Cerebellar nuclear complex (tissue), 1 donor: ENCODE measurements at places on chromosomes 6 and 20.

DNA sequence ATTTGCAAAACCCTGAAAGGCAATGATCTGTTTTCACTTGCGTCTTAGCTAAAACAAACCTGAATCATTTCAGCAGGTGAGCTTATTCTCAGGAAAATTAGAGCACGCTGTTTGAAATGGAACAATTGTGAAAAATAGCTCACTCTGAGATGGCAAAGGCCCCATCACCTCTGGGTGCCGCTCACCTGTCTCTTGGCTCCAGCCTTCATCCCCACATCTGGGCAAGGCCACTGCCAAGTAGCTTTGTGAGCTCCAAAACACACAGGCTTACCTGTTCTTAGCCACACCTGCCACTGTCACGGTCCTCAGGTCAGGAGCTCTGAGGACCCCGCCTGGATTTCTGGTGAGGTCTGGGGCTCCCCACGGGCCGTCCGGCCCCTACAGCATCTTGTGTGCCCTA, 66.7 kb downstream of the SMOC2 start:
- DNase-seq: no peak

DNA sequence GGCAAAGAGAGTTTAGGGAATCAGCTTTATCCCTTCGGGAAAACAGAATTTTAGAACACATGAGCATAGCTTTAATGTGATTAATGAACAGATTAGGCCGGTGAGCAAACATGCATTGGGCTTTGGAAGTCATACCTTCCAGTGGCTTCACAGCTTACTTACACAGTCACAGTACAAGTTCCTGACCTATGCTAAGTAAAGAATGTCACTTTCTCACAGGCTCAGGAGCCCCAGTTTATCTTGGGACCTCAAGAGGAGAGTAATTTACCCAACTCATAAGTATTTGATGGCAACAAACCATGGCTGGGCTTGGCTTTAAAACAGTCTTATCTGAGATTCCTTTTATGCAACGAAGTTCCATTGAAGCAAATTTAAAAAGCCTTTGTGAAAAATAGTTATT, 195.9 kb downstream of the AKAP7 start:
- DNase-seq: no peak

- no peak for DNase-seq
Measured at GRCh38 chr6:112434896-112435435, 87.8 kb downstream of the RFPL4B start.

- DNase-seq: no peak
Measured at GRCh38 chr6:17851720-17852161, 135.7 kb downstream of the KIF13A start.

GRCh38 chr6:45667766-45668165, 290.0 kb upstream of the SUPT3H start:
- DNase-seq: no peak

DNA sequence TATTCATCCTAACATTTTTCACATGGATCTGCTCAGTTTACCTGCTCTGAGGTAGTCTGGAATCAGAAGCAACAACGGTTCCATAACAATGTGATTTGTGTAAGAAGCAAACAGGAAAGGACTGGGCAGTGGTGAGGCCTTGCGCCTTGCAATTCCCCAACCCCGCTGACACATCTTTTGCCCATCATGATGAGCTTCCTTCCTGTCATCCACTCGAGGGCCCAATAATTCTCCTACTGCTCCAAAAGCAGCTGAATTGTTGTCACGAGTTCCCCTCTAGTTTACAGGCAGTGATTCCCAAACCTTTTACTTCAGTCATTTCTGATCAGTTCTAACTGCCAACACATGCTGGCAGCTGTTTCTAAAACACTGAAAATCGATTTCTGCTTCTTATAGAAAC, 22.9 kb downstream of the STX7 start:
- no peak for DNase-seq

GRCh38 chr6:108868647-108869046, 20.4 kb downstream of the ARMC2 start:
- no peak for DNase-seq

GRCh38 chr6:134328792-134329191, 10.9 kb upstream of the SGK1 start:
- no peak for DNase-seq

DNA sequence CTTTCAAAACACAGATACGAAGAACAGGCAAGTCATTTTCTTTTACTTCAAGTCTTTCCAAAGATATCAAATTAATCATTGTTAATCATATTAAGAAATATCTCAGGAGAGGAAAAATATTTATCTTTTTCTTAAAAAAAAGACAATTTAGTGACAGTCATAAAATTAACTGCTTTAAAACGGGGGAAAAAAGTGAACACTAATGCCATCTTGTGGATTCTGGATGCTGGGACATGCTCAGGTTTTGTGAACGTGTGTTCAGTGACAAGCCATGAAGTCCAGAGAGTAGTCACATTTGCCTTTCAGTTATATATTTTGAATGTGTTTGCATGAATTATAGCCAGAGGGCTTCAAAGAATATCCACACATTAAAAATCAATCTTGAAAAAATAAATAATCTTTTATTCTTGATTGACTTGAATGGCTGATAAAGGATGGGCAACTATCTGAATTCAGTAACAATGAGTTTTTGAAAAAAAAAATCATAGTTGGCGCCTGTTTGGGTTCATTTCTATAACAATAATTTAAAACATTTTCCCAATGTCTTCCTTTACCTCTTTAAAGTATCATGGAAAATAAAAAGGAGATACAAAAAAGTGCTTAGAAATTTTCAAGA, 74.7 kb upstream of the NOX3 start:
- no peak for DNase-seq

DNA sequence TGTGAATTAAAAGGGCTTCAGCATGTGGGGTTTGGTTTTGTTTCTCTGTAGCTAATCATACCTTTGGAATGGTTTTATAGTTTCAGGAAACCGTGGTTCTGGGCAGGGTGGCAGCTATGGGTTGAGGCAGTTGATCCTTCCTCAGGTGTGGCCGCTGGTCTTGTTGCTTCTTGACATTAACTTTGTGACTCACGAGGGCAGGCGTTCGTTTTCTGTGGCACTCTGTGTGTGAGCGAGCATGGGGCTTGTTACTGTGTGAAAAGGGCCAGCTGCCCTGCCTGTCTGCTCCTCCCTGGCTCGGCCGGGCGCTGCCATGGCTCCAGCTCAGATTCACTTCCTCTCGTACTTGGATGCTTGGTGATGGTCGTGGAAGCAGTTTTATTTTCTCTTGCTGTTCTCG, 16.2 kb downstream of the DNAJC5 start:
- DNase-seq: no peak

DNA sequence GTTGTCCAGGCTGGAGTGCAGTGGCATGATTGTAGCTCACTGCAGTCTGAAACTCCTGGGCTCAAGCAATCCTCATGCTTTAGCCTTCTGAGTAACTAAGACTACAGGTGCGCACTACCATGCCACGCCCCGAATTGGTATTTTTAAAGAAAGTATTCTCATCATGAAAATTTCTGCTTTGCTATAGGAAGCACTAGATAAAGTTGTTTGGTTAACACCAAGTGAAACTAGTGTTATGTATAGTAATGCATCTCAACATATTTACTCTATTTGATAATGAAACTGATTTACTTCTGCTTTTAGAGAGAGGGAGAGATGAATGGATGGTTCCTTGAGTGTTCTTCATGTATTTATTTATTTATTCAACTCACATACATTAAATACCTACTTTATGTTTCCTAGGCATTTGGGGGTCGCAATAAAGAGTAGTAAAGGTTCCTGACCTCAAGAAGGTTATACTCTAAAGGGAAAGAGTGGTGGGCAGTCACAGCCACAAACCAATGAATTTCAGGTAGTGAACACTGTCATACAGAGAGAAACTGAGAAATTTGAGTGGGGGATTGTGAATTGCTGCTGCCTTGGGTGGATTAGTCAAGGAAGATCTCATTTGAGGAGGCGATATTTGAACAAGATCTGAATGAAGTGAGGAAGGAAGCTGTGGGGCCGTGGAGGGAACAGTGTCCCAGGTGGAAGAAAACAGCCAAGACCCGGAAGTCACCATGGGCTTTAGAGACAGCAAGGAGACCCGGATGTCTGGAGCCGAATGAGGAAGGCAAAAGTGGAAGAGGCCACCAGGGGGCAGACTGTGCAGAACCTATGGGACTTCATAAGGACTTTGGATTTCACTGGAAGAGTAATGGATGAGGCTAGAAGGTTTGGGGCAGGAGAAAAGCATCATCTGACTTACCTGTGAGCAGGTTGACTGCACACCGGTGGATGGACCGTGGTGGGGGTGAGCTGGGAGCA, 185.6 kb downstream of the TSHZ2 start:
- no peak for DNase-seq

DNA sequence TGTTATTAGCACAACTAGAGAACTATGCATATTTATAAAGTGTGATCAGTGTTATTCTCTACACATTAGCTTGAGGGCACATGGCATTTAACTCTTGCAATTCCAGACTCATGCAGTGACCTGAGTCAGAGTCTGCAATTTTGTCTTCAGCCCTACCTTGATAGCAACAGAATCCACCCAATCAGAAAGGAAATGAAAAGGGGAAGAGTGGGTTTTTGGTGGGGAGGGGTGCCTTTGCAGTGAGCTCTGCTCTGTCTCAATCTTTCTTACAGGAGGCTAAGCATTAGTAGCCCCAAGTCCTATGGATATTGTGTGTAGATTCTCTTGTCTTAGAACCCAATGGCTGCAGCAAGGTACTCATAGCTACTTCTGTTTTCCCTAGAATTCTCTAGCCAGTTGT, 489.2 kb downstream of the DHX35 start:
- DNase-seq: no peak

DNA sequence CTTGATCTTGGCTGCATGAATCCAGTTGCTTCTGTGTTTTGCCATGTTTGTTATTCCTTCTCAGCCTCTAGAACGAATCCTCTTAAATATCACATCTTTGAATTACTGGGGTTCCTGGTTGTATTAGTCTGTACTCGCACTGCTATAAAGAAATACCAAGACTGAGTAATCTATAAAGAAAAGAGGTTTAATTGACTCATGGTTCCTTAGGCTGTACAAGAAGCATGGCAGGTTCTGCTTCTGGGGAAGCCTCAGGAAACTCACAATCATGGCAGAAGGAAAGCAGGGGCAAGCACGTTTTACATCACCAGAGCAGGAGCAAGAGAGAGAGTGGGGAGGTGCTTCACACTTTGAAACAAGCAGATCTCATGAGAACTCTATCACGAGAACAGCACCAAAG, 18.0 kb upstream of the BFSP1 start:
- no peak for DNase-seq

DNA sequence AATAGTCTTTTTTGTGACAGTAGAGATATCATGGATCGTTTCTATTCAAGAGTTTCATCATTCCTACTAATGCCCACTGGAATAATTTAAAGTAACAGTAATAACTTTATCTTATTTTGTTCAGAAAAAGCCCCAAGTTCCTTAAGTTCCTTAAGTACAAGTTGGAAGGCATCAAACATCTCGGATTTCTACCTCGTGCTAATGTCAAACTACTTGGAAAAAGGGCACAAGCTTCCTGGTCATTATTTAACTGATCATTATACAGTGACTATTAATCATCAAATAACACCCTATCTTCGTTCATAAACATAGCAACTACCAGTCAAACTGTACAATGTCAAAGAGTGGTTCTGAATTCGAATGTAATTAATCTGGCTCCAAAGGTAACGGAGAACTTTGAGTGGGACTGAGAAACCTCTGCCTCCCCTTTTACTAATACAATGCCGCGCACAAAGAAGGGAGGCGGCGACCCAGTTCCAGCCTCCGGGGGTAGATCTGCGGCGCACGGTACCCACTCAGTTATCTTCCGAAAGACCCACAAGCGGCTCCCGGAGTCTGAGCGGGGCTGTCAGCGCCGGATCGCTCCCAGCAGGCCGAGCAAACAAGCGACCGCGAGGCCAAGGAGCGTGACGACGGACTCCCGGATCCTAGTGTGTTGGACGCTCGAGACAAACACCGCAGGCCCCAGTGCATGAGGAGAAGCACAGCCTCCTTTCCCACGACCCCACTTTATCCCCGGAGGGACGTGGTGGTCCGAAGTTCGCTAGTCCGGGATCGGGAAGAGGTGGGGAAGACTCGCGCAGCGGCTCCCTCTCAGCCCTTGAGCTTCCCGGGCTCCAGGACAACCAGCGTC, 716 bp downstream of the SHPRH start:
- no peak for DNase-seq

GRCh38 chr6:19664050-19664449, 173.1 kb upstream of the ID4 start:
- no peak for DNase-seq

DNA sequence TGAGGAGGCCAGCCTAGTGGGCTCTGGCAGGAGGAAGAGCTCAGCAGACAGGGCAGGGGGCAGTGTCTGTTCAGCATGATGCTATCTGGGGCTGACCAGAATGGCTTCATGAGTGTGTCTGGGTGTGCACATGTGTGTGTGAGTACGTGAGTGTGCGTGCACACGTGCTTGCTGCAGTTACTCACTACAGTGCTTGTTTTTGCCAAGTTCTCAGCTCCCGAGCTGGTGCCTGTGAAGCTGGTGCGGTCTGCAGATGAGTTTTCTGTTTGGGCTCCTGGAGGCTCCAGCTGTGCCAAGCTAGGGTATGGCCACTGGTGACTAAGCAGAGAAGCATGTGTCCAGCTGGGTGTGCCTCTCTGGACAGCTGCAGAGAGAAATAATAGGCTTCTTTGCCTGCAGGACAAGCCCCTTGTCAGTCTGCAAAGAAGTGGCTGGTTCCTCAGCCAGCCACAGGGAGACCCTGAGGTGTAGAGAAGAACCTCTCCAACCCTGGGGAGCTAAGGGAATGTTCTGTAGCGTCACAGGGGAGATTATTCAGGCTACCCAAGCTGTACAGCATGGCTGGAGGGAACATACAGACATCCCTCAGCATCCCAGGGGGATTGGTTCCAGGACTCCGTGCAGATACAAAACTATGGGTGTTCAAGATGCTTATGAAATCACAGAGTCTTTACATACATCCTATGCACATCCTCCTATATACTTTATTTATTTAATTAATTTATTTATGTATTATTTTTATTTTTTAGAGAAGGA, 40.2 kb upstream of the FAM50B start:
- no peak for DNase-seq

DNA sequence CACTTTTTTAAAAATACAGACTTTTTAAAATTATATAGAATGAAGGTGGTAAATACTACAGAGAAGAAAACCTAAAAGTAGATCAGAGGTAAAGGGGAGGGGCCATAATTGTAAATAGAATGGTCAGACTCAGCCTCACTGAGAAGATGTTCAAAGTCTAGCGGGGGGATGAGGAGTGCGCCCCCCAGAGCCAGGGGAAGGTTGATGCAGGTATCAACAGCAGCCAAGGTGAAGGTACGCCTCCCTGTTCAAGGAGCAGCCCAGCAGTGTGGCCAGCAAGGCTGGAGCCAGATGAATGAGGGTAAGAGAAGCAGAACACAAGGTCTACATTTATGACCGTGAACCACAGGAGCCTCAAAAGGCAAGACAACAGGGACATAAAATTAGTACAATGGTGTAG, 204.1 kb downstream of the PTPRT start:
- no peak for DNase-seq

GRCh38 chr20:34322267-34323105, 19.3 kb upstream of the AHCY start:
- no peak for DNase-seq

- no peak for DNase-seq
Measured at GRCh38 chr6:166656230-166657151, 29.4 kb upstream of the RPS6KA2 start.

DNA sequence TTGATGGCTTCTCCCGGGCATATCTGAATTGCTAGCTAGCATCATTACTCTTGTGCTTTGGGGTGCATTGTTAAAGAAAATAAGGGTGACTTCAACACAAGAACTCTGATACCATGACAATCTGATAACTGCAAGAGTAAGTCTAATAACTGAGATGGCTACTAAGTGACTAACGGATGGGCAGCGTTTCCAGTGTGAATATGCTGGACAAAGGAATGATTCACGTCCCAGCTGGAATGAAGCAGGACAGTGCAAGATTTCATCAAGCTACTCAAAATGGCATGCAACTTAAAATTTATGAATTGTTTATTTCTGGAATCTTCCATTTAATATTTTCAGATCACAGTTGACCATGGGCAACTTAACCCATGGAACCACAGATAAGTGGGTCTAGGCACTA, 31.7 kb downstream of the MOXD1 start:
- DNase-seq: no peak
